Muscle of back (tissue), 13 donors: ENCODE measurements at places on chromosomes 7 and 10. TPM values are rescaled to one million over a fixed set of nuclear protein-coding genes. Genes with fewer than 3 reads are reported as not detected.

The FOXP2 gene
- polyA plus RNA-seq, result 8.0 TPM

The PTPN20 gene
- 0.93 TPM for polyA plus RNA-seq

The CNTNAP2 gene
- 5.6 TPM for polyA plus RNA-seq

GRCh38 chr7:20574784-20575720 is 40.4 kb upstream of the ABCB5 start:
- no peak for DNase-seq

- DNase-seq, result no peak
Measured at GRCh38 chr7:111041577-111041976, 49.4 kb upstream of the LRRN3 start.

DNA sequence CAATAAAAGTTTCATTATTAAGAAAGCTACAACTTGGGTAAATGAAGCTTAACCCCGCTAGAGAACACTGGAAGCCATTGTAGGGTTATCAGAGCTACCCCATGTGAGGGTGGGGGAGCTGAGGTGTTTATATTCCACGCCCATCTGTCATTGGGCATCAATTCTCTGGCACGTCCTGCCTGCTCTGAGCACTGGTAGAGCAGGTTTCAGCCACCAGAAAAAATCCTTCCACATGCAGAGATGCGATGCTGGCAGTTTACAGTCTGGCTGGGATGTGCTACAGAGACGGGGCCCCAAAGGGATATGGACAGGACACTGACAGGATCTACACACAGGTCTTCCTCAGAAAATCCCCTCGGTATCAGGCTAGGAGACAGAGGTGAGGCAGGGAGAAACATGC is 15.9 kb upstream of the RAPGEF5 start:
- no peak for DNase-seq

GRCh38 chr10:1739751-1740150 is 2.4 kb upstream of the ADARB2 start:
- DNase-seq, result no peak
